ENCODE measurements at places on chromosomes 5 and 9.

GRCh38 chr9:114539701-114540380 is 34.6 kb upstream of the WHRN start:
- no peak for DNase-seq

DNA sequence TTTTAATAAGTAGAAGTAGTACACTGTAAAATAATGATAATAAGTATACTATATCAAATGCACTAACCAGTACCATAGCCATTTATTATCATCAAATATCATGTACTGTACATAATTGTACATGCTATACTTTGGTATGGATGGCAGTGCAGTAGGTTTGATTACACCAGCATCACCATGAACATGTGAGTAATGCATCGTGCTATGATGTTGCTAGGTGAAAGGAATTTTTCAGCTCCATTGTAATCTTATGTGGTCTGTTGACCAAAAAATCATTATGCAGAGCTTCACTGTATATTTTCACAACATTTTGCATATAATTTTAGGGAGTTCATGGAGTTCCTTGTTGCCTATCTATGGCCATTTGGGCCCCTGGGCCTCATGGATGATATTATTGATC is 72.2 kb upstream of the HMHB1 start:
- DNase-seq = no peak

GRCh38 chr9:112789891-112790774 is 39.6 kb downstream of the SNX30 start:
- DNase-seq = no peak

DNA sequence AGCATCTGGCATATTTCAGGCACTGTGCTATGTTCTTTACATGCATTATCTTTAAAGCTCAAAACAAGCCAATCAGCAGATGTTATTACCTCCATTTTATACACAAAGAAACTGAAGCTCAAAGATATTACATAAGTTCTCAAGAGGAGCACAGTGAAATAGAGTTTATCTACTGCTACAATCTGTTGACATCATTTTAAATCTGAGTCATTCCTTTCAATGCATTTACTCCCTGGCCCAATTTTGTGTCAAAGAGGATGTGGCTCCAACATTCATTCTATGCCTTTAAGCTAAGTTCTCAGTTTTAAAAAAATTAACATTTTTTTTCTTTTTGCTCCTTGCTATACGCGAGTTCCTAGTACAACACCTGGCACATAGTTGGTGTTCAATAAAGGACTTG is 486.3 kb upstream of the ZNF462 start:
- no peak for DNase-seq

DNA sequence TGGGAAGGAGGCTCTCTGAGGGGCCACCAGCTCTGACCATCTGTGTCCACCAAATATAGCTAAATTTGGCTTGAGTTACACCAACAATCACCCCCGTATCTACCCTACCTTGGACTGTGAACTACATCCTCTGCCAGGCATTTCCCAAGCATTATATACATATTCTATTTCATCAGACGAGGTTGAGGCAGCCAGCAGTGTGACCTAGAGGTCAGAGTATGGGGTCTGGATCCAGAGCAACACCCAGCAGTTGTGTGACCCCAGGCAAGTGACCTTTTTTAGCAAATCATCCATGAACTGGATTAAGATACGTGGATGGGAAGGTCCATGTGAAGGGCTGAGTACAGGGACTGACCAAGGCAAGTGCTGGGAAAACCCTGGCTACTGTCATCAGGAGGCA is 180.6 kb downstream of the HSPA4 start:
- no peak for DNase-seq

- DNase-seq = peak; percentile 30
These were observed 31.4 kb upstream of the TMOD1 start for GRCh38 chr9:97470076-97470475.

DNA sequence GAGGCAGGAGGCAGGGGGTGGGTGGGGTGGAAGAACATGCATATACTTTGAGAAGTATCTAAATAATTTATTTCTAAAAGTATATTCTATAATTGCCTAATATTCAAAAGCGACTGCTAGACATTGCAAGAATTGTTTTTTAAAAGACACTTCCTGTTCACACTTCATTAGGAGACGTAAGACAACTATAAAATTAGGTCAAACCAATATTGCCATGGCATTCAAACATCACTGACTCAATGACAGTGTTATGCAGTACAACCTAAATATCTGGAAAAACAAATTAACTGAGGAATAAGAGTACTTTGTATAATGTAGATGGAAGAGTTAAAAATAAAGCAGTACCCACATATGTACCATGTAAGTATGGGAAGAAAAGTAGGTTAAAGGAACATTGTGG is 4.5 kb downstream of the CCNH start:
- no peak for DNase-seq

GRCh38 chr9:122226758-122227574 is 1.8 kb downstream of the LHX6 start:
- DNase-seq = no peak

DNA sequence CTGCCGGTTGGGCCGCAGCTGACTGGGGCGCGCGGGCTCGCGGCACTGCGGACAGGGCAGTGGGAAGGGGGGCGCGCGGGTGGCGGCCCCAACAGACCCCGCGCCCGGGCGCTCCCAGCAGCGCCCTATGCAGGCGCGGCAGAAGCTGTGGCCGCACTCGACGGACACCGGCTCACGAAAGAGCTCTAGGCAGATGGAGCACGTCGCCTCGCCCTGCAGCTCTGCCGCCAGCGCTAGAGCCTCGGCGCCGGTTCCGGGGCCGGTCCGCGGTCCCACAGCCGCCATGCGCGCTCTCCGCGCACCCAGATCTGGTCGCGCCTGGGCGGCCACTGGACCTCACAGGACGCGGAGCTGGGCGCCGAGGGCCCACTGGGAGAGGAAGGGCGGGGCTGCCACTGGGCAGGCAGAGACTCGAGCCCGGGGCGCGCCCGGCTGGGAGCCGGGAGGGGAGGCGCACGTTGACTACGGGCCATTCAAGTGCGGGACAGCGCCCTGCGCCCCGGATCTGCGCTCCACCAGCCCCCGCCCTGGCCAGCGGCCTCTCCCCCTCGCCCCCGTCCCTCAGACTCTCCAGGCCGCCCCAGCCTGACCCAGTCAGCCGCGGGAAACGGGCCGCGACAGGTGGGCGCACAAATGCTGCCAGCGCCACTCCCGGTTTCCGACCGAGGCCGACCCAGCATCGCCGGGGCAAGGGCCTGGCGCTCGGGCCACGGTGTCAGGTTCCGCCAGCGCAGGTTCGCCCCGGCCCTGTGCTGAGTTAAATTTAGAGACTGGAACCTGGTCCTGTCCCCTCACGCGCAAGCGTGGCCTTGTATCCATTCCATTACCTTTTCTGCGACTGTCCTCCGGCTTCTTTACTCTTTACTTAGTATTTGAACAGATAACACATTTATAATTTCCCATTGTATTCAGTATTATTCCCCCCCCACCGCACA is at the start of gene TRIM7:
Gene TRIM7, minus strand, starts transcription at position 371 of the 935 bp plus-strand sequence. Its CDS starts 86 bp downstream, at position 285.
- DNase-seq = peak; percentile 66

DNA sequence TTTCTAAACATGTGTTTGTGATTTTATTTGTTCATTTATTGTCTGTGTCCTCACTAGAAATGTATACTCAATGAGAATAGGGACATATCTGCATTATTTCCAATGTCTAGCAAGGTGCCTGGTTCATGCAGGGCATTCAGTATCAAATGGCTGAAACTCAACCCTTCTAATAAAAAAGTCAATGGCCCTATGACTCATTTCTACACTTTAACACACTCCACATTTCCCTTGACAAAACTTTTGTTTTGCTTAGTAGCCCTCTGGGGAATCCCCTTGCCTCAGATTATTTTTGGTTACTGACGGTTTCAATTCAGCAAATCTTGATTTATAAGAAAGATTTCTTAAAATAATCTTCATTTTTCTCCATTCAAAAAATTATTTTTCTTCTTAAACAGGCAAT is 206.0 kb upstream of the DMRTA1 start:
- DNase-seq = no peak

DNA sequence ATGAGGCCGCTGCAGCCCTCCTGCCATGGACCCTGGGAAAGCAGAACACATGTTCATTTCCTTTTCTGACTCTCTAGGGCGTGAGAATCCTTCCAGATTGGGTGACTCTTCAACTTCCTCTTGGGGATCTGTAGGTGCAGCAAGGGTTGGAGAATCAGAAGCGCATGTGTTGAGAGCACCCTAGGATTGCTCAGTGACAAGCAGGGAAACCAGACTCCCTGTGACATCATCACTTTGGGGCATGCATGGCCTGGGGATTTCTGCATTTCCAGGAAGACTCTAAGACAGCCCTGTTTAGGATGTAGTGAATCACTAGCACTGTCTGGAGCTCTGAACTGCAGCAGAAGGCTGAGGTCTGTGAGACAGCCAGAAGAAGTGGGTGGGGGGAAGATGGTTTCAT is 15.1 kb upstream of the LCP2 start:
- DNase-seq = no peak

DNA sequence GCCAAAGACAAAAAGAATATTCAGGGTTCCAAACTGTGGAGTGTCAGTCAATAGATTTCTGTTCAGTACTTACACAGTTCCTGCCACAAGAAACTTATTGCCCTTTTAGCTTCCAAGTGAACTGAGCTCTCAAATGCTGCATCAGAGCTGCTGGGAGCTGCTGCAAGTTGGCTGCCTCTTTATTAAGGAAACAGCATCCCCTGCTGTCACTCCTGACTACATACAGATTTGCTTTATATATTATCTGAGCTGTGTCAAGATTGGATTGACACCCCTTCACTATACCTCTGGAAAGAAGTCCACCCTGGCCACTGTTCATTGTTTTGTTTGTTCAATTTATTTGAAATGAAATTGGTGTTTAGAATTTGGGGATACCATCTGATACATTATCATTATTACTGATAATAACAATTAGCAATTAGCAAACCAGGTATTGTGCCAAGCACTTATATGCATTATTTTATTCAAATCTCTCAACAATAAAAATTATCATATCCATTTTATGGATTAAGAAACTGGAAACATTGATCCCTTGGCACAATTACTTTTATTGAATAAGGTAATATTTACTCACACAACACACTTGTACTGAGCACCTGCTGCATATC is 16.4 kb upstream of the C5orf58 start:
- DNase-seq = peak; percentile 55

DNA sequence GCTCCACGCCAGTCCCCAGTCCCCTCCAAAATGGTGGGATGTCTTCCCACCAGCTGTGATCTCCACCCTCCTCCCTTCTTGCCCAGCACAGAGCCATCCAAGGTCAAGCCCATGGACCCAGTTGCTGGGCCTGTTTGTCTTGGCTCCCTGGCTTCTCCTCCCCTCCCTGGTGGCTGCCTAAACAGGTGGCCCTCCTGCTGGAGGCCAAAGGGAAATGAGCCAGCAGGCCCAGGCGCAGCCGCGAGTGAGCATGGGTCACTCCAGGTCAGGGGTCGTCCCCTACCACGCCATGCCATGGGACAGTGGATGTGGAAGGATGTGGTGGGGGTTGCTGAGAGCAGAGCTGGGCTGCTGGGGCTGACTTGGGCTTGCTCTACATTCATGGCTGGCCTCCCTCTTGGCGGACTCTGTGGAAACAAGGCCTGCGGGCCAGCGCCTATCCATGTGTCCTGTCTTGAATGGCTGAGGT is 33.6 kb downstream of the COL15A1 start:
- DNase-seq = no peak

Data from T47D (cell line).